Retinal pigment epithelial cell (primary cell): ENCODE measurements at places on chromosomes 16 and 17.

- DNase-seq: no peak
Observed at GRCh38 chr17:4498461-4499397, at the start of gene SPNS2. TSS of gene SPNS2 (plus strand) at chr17:4498881. CDS start at chr17:4499048, 167 bp downstream.

GRCh38 chr16:55835581-55835980, 2.7 kb upstream of the CES1 start:
- DNase-seq: no peak

- DNase-seq: no peak
Observed at GRCh38 chr16:50498431-50499155, 49.6 kb upstream of the NKD1 start.

DNA sequence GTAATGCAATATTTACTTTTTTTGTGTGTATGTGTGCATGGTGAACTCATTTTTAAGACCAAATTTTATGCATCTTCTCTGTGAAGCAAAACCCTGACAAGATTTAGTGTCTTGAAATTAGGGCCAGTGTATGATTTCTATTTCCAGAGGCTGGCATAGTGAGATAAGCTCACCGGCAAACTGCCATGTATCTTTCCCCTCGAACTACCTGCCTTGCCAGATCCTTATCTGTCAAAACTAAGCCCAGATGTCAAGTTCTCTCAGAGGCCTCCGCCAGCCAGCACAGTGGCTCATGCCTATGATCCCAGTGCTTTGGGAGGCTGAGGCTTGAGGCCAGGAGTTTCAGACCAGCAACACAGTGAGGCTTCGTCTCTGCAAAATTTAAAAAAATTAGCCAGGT, 10.0 kb downstream of the USP32 start:
- DNase-seq: no peak
